Skin of body (tissue), 3 donors: ENCODE measurements at places on chromosomes 3 and 15. TPM values are rescaled to one million over a fixed set of nuclear protein-coding genes. Genes with fewer than 3 reads are reported as not detected.

DNA sequence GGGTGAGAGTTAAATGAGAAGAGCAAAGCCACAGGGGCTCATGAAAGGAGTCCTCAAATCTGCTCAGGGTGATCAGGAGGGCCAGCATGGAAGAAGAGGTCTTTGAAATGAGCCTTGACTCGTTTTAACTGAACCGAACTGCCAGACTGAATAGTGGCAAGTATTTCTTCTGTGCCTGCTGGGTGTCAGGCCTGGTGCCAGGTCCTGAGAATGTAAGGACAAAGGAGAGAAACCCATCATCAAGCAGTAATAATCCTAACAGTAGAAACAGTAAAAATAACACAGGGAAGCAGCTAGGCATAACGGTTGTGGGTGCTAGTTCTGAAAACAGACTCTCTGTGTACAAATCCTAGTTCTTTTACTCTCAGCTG is 40.4 kb upstream of the SMAD3 start:
- DNase-seq: no peak

DNA sequence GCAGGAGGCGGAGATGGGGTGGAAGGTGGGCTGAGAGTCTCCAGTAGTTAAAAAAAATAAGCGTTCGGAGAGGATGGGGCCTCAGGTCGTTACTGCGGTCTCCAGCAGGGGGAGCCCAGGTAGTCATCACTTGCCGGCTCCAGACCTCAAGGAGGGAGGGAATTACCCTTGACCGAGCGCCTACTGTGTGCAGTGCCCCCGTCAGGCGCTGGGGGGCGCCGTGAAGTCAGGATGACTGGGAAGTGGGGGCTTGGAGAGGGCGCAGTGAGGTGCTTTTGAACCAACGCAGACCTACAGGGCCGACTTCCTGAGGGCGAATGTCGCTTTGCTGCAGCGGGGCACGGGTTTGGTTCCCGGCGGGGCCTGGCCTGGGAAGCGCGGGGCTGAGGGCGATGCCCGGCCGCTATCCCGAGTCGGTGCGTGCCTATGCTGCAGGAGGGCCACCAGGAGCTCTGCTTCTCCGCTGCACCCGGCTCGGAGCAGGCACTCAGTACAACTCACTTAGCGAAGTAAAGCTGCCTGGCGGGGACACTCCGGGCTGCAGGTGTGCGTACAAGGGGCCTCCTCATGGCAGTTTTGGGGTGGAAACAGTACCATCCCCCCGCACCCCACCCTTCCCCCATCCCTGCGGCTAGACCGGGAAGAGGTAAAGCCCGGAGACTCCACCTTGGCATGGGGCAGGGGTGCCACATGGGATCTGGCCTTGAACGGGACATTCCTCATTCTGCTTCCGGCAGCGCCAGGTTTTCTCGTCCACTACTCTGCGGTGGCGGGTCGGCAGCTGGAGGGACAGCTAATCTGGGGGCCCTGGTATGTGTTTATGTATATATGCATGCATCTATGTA is 79.8 kb downstream of the RHCG start:
- no peak for DNase-seq

DNA sequence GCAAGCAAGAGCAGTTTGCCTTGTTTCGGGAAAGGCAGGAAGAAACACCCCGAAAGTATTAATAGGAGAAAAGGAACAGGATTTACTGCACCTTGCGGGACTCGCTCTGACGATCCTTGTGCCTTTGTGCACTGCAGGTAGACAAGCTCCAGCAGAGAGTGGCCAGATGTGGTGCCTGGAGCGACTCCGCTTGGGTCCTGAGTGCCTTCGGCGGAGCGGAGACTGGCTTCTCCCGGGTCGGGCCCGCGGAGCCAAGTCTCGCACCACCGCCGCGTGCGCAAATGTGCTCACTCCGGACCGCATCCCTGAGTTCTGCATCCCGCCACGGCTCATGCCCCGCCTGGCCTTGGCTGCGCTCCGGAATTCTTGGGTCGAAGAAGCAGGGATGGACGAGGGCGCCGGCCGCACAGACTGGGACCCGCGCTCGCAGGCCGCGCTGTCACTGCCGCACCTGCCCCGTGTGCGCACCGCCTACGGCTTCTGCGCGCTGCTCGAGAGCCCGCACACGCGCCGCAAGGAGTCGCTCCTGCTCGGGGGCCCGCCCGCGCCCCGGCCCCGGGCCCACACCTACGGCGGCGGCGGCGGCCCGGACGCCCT is 769 bp downstream of the C2CD4A start:
- no peak for DNase-seq

DNA sequence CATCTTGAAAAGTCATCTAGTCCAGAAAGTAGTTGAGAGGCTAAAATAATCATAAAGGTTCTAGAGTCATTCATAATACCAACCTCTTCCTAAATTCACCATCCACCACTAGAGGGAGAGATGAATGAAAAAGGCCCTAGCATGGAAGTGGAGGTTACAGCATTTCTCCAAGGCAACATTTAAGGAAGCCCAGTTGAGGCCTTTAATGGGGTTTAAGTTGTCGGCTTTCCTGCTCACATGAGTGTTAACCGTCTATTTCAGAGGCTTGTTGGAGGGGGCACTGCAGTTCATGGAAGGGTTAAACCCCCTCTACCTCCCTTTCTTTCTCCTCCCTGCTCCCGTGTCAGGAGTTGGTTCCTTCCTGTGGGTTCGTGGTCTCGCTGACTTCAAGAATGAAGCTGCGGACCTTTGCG is 3.8 kb upstream of the SLCO3A1 start:
- DNase-seq: no peak

TRPM1 gene
- 3.5 TPM for total RNA-seq

DNA sequence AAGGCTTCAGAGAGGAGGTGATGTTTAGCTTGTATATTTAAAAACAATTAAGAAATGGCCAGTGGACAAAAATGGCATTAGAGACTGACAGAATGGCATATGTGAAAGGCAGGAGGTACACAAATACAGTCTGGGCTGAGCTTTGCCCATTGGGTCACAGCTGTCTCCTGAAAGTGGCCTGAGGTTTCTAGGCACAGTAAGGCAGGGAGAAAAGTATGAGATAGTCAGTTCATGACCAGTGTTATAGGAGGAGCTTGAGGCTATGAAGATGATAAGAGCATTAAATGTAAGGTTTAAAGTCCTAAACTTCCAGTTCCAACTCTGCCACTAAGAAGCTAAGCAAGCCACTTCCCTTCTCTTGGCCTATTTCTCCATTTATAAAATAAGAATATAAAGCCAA is 111.2 kb upstream of the SETMAR start:
- no peak for DNase-seq

DNA sequence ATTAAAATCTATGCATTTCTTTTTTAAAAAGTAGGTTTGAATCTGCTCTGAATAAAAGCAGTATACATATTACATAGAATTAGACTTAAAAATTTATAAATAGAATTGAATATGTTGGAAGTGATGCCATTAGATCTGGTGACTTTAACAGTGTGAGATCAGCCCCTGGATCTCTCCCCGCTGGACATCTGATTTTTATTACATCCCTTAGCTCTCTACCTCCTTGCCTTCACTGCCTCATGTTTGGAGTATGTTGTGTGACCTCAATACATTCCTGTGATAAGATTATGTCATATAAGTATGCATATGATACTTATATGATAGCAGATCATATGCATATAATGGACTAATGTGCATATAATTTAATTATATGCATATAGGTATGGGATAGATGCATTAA is 643.4 kb upstream of the NR2F2 start:
- DNase-seq: no peak

MYO9A gene
- total RNA-seq: 73.8 TPM

DNA sequence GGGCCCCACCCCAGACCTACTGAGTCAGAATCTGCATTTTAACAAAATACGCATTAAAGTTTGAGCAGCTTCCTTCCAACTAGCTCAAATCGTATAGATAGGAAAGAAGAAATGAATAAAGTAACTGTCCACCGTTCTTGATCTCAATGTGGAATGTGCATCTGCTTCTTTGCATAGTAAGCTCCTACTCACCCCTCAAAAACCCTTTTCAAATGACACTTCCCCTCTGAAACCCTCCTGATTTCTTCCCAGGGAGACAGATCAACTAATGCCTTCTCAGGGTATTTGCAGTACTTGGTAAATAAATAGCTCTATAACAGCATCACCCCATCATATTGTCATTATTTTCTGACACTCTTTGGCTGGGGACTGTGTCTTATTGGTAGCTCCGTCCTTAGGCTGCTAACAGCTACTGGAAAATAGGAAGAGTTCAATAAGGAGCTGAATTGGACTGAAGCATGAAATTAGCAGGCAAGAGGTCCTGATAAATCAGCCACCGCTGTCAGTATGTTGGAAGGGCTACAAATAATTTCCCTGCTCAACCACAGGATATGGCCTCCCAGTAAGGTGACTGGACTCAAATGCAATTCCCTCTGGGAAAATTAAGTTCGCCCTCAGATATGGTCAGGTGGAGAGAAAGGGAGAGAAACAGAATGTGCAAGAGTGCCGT is 10.2 kb downstream of the OXTR start:
- no peak for DNase-seq

DNA sequence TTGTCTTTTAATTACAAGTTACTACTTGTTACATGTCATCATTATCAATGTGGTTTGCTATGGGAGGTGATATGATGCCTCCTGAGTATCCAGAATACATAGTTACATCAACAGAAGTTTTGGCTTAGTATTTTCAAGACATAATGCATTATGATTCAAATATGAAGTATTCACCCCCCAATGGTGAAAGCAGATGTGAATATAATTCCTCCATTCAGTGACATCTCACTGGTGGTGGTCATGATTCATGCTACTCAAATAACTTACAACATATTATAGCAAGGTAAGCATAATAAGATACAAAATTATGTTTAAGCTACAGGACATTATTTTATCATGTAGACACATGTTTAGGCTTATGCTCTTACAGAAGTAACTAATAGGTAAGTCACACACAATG is 34.9 kb upstream of the TTBK2 start:
- DNase-seq: no peak

KLHL6 gene
- 3.1 TPM for total RNA-seq

DNA sequence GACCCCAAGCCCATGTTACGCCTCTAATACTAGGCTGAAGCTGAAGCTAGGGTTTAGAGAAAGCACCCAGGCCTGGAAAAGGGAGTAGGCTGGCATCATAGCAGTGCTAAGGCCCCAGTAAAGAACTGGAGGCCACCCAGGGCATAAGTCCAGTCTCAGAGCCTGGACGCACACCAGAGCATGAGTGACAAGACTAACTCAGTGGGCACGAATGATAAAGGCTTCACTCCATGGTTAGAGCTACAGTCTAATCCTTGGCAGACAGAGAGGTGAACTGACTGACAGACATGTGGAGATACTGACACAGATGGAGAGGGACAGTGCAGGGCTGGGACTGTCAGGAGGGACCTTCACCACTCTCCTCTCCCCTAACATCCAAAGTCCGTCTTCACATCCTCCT is 139.8 kb downstream of the KCNMB2 start:
- no peak for DNase-seq

DNA sequence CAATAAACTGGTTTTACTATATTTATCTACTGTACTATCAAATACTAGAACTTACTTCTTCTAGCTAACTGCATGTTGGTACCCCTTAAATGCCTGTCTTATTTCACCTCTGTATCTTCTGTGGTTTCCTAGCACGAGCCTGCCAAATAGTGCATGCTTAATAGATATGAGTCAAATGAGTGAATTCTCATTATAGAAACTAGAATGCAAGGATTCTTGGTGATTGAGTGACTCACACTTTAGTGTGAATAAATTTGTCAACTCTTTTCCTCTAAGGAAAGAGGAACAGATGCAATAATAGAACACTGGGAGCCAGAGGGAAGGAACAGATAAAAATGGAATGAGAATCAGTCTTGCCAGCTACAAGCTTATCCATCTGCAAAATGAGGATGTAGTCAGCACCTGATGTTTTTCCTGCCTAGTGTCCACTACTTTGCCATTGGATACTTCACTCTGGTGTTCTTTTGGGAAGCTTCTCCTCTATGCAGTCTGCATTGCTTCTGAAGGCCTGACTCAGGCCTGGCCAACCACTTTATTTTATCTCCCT is 189.1 kb upstream of the CADPS start:
- DNase-seq: no peak

DNA sequence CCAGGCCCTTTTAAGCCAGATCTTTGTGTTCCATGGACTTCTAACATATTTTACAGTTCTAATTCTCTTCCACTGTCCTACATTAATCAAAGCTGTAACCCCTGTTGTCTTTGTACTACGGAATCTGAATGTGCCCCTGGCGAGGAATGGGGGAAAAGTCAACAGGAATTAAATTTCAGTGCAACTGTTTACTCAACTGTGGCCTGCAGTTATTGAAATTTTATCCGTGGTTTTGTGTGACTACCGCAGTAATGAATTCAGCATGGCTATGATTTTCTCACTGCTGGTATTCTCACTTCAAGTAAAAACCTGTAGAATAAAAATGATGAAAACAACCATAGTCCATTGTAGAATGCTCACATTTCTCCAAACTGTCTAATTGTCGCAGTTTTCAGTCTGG is 388.0 kb downstream of the FOXP1 start:
- no peak for DNase-seq

DNA sequence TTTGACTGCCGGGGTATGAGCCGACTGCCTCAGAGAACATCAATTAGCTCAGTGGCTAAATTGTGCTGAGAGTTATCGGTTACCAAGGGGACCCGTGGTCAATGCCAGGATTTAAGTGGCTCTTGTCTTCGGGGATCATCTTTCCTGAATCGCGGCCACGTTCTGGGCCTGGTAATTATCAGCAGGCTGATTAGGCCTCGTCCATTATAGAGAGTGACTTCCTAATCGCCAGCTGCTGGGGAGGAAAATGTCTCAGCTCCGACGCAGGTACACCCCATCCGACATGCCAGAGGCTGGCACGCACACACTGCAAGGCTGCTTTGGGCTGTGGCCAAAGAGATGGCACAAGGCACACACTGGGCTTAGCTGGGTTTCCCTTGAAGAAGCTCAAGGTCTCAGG is 10.6 kb downstream of the TRH start:
- no peak for DNase-seq

DNA sequence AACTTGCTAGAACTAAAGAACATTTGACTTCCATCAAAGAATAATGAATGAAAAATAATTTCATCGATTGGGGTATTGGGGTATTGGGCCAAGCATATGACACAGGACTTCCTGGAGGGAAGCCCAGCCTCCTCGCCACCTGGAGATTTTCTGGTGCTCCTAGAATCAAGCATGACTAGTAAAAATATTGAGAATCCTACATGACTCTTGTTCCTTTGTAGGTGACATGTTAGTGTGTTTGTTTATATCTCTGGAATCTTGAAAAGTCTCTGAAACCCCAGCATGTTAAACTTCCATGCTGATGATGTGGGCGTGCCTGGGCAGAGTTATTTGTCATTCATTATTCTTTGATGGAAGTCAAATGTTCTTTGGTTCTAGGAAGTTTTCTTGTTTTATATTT is 90.1 kb upstream of the EPHB3 start:
- DNase-seq: no peak

GRCh38 chr3:182139627-182140357 is 428.1 kb downstream of the SOX2 start:
- DNase-seq: no peak

AADACL2 gene
- total RNA-seq: 21.6 TPM

DNA sequence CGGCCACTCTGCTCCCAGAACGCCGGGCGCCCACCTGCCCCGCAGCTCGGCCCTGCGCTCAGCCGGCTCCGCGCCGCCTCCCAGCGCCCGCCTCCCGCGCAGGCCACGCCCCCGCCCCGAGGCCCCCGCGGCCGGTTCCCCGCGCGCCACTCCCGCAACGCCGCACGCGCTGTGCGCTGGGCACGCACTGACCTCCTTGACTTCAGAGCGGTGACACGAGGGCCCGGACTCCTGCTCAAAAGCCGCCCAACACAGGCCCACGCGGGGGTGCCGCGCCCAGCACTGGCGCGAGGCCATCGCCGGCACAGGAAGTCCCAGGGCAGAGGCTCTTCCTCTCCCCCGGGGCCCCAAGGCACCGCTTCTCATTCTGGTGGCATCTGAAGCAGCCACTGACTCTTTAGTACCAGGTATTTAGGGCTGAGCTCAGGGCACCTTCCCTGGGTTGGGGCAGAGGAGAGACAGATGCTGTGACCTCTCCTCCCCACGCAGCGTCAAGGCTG is 12.4 kb downstream of the TNK2 start:
- peak; percentile 13 for DNase-seq
